ENCODE measurements at places on chromosomes 7 and 10.

DNA sequence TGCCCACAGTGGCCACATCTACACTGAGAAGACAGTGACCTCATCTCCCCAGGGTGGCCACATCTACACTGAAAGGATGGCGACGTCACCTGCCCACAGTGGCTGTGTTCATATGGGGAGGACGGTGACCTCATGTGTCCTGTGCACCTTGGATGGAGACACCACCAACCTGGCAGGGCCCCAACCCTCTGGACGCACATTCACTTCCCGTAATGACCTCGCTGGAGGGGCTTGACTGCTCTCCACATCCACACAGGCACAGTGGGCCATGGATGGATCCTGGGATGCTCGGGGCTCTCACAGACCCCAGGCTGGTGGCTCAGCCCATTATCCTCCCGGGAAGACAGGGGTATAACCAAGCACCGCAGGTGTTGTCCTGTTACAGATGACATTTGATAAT is 69.7 kb upstream of the BTBD16 start:
- no peak for DNase-seq

DNA sequence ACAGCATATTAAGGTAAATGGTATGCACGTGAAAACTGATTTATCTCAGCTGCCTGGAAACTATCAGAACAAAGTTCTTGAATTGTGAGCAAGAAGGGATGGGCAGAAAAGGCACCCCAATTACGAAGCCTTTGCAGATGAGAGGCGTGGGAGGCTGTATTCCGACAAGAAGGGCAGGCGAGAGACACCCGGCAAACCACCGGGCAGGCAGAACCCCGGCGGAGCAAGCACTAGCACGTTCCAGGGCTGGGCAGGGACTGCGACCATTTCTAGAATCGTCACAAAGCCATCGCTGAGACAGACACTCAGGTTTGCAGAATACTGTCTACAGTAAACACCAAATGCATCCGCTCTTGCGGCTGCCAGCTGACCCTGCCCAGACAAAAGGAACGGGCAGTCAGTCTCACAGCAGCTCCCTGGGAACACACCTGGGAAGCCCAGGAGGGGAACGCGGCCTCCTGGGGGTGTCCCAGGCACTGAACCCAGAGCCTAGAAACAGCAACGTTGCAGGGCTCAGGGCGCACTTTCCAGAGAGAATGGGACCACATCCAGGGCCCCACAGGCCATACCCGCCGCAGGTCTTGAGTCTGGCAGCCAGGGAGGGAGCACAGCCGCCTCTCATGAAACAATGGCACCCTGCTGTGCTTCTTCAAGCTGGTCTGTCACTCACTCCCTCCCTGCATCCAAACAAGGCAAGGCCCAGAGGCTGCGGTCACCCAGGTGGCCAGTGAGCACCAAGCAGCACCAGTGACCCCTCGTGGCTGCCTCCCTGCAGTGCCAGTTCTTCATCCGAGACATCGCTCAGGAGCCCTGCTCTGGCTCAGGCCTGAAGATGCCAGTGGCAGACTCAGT is 261.9 kb downstream of the PTPRN2 start:
- no peak for DNase-seq

DNA sequence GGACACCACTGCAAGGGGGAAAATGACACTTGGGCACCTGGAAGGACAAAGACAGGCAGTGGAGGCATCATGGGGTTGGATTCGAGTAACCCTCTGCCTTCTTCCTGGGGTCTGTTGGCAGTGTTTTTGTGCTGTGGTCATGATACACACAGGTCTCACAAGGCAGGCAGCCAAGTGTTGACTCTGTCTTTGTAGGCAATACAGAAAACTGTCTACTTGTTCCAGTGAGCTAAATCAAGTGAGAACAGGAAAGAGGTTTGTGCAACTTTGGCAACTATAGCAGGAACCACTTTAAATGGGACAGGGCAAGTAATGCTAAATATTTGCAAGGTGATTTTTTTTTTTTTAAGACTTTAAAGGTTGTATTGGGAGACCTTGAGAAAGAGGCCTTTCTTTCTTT is 578.6 kb upstream of the GALNT17 start:
- DNase-seq = no peak

- no peak for DNase-seq
Observed at GRCh38 chr7:114799628-114800028, 122.3 kb upstream of the MDFIC start.

DNA sequence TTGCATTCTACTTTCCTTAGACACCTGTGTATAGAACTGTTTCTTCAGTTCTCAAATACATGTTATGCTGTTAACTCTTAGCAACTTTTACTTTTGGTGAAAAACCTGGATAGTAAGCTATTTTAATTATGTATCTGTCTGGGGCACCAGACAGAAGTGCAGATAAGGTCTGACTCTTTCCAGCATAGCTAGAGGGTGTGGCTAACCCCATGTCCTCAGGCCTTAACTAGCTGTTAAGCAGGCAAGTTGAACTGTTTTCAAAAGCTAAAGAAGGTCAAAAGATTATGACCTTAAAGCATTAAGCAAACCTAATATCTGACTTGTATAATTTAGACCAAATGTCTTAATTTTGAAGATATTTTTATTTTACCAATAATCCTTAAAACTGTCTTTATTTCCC is 45.1 kb upstream of the INHBA start:
- DNase-seq = no peak

DNA sequence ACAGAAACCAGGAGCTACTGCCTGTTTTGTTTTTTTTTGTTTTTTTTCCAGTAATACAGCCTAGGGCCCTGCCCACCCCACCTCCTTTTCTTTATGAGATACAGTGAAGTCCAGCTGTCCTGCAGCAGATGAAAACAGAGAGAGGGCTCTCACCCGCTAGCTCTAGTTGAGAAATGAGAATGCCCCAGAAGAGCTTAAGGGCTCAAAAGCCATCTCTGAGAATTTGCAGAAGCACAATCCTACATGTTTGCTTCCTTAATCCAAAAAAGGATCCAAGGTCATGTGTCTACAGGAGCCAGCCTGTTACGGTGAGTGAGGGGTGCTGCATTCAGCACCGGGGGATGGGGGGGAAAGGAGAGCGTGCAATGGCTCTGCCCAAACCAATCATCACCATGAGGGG is 122.7 kb downstream of the KCNMA1 start:
- no peak for DNase-seq

All from ELR (cell line).